ENCODE measurements at places on chromosomes 11 and 22.

- no peak for DNase-seq
Measured at GRCh38 chr22:22737590-22737989, 93.2 kb downstream of the GGTLC2 start.

DNA sequence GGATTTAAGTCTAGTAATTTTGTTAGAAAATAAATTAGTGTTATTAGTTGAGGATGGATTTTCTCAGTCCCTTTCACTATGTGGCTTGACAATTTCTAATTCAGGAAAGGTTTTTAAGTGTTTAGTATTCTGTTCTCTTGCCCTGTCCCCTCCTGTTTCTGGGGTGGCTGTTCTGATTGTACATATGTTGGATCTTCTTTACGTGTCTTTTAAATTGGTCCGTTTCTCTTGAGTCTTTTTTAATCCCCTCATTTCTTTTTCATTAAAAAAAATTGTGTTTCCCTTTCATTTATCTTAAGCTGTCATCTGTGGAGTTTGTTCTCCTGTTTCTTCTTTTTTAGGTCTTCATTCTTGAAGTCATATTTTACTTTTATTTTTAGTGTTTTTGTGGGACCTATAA is 12.5 kb downstream of the ZBED4 start:
- DNase-seq: no peak

DNA sequence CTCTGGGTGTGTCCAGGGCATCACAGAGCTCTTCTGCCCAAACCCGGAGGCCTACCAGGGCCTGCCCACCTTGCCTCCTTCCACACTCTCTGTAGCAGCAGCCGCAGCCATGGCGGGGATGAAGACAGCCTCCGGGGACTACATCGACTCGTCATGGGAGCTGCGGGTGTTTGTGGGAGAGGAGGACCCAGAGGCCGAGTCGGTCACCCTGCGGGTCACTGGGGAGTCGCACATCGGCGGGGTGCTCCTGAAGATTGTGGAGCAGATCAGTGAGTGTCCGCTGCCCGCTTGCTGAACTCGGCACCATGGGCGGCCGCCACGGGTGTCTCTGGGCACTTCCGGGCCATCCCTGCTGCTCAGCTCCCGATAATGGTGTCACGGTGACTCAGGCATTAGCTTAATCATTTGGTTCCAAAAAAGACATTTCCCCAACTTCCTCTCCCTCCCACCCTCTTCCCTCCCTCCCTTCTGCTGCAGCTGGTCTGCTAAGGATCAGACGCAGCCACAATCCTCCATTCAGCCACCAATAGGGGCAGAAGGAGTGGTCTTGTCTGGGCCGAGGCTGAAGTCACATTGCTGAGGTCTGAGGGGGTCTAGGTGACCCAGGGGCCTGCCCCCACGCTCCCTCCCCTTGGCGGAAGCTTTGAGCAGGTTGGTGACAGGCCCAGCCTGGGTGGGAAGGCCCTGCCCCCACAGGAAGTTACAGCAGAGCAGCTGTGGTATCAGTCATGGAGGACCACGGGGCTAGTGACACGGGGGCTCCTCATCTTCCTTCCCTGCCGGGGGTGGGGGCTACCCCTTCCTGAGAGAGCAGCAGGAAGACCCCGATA is 950 bp downstream of the FERMT3 start:
- DNase-seq: peak; percentile 57

- no peak for DNase-seq
Measured at GRCh38 chr11:67535561-67535960, 12.3 kb upstream of the CABP2 start.

DNA sequence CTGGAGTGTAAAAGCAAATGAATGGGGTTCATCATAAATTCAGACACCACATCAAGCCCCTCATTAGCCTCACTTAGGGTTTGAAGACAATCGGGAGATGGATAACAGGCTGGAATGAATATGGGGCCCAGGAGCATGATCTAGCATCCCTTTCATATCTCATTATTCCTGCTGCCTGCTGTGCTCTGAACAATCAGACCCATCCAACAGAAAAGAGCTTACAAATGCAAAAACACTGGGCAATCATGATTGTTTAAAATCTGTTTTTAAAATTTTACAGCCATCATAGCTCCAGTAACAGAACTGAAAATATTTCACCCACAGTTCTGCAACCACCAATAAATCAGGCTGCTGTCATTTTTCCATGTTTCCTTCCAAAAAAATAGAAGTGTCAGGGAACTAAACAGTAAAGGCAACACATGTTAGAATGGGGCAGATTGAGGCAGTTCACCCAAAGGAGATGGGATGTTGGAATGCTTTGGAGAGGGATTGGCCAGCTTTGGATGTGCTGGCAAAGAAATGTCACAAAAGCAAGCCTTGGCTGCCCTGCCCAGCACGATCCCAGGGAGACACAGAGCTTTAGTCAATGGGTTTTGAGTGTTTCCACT is 47.8 kb upstream of the BMAL1 start:
- peak; percentile 68 for DNase-seq

GRCh38 chr22:48414651-48415050 is 1413.0 kb downstream of the BRD1 start:
- DNase-seq: no peak

- DNase-seq: no peak
Measured at GRCh38 chr11:117563556-117563955, 233.5 kb downstream of the DSCAML1 start.

DNA sequence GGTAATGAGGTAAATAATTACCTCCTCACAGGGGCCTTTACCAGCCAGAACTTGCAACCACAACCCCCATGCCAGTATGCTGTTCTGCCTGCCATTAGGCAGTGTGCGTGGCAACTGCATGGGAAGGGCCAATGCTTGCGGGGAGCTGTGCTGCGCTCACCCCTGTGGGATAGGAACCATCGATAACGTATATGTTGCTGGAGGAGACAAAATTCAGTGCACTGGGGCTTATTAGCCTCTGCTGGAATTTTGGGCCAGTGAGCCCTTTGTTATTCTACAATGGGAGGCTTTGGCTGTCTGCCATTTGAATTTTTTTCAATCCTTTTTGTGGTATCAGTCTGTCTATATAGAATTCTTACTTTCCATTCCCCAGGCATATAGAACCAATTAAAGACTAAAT is 47.3 kb downstream of the PPP2R1B start:
- DNase-seq: no peak

GRCh38 chr11:108530426-108530825 is 32.2 kb upstream of the POGLUT3 start:
- DNase-seq: no peak

DNA sequence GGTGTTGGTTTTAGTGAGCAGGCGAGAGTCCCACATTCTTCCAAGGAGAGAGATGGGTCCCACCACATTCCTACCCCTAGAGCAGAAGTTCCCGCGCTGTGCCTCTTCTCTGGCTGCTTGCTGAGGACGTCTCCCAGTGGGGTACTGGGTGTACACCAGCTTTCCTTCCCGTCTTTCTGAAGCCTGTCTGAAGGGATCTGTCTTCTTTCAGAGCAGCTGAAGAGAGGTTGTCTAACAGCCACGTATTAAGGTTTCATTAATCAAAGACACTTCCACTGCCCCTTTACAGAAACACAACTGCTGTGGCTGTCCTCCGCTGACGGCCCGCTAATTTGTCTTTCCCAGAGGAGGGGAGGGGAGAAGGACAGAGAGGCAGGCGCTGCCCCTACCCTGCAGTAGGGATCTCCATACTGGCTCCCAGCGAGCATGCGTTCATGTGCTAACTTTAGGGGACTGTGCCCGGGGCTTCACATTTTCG is 56.0 kb downstream of the ZBTB16 start:
- DNase-seq: no peak

GRCh38 chr11:64139049-64139448 is 26.9 kb downstream of the MACROD1 start:
- no peak for DNase-seq

DNA sequence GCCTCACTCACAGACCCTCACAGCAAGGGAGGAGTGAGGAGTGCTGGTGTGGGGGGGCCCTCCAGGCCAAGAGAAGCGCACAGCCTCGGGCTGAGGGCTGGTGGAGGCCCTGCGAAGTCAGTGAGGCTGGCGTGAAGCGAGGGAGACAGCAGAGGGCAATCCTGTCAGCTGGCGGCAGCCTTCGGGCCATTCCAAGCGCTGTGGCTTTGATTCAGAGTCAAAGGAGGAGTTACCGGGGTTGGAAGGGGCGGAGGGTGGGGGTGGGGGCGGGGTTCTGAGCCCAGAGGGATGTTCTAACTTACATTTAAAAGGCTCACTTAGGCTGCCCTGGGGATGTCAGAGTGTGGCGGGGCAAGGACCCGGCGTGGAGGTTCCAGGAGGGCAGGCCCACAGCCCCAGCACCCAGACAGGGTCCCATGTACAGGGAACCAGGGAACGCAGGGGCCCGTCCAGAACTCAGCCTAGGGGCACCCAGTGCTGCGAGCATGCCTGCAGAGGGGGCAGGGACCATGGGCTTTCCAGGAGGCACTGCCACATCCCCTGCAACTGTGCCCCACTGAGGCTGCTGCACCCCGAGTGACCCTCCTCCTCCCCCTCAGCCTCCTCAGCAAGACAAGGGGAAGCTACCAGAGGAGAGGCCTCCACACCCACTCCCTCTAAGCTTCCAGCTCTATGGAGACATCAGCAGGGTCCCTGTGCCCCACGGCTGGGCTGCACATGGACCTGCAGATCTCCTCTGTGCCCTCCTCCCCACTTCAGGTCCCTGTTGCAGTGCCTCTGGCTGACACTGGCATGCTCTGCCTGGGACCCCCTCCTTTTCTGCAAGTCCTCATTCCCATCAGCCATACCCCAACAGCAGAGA is 39.7 kb upstream of the TTLL12 start:
- peak; percentile 77 for DNase-seq

- no peak for DNase-seq
Measured at GRCh38 chr11:115739878-115740277, 235.7 kb upstream of the CADM1 start.

DNA sequence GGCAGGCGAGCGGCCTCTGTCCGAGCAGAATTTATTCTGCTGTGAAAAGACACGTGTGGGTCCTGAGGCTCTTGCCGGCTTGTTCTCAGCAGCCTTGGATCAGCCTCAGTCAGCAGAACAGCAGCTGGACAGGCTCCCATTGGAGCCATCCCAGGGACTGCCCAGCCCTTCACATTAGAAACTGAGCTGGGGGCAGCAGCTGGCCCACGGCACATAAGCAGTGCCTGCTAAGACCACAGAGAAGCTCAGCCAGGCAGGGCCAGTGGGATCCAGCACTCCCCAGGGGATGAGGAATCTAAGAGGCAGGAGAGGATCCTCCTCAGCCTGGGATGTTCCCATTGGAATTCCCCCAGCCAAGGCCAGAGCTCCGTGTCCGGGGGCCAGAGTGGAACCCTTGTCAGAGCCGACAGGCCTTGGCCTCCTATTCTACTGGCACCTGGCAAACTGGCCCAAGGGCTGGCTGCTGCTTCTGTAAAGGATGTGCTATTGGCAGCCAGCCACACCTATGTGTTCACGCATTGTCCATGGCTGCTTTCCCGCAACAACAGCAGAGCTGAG is 18.2 kb downstream of the RTN4R start:
- peak; percentile 84 for DNase-seq

GRCh38 chr11:118659953-118660680 is 19.3 kb downstream of the TREH start:
- peak; percentile 34 for DNase-seq

DNA sequence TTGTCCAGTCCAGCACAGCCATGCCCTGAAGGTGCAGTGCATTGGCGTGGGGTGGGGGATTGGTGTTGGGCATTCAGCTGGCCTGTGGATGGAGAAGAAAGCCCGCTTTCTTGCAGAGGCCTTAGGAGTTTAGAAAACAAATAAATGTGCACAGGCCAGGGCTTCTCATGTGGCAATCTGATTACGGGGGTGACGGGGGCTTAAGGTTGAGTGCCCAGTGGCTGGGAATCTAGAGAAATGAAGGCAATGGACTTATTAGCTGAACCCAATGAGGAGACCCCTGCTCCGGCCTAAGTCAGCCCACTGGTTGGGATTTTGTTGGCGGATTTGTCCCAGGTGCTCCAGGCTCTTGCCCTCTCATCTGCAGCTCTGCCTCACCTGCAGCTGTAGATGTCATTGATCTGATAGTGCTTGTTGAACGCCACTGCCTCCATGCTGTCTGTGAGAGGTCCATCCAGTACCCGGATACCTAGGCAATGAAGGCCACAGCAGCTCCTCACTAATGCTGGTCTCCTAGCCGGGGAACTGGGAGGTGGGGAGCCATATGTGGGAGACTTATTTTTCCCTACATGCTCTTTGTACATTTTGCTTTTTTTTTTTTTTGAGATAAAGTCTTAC is 6.2 kb downstream of the PCSK7 start:
- DNase-seq: no peak

DNA sequence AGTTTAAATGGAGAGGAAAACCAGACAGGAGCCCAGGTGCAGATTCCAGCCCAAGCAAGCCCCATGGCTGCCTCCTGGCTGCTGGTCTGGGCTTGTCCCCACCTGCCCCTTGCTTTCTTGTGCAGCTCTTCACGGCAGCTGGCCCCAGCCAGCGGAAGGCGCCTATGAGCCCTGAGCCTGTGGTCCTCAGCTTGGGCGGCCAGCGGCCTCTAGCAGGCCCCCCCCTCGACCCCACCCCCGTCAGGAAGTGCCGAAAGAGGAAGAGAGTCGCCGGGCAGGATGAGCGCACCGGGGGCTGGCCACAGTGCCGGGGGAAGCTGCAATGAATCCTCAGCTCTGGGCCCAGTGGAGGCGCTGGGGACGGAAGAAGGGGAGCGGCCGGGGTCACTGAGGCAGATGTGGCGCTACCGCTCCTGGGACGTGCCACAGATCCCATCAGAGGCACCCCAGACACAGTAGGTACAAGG is 2.1 kb upstream of the DGKZ start:
- no peak for DNase-seq

DNA sequence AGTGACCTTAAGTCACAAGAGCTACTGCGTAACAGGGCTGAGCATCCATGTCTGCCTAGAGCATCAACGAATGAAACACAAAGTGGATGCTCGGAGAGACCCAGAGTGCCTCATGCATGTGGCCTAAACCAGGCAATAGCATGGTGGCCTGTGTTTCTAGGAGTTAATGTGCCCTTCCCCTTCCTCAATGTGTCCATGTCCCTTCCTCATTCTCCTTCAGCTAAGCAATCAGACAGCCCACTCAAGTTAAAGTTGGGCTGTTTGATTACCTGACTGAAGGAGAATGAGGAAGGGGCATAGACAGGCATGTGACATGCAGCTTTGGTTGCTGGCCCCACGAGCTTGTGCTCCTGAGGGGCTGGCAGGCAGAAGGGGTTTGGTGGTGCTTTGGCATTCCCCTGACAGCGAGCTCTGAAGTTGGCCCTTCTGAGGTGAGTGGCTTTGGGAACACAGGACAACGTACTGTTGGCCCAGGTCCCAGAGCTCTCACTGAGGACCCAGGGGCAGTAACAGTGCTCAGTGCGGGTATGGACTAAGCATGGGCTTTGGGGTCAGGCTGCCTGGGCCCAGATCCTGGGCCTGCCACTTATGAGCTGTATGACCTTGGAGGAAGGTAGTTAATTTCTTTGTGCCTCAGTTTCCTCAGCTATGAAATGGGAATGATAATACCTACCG is 46.7 kb downstream of the IRAG1 start:
- DNase-seq: peak; percentile 7

Data from left hindlimb (tissue), 1 donor.